ENCODE measurements at places on chromosomes 1 and 21.

DNA sequence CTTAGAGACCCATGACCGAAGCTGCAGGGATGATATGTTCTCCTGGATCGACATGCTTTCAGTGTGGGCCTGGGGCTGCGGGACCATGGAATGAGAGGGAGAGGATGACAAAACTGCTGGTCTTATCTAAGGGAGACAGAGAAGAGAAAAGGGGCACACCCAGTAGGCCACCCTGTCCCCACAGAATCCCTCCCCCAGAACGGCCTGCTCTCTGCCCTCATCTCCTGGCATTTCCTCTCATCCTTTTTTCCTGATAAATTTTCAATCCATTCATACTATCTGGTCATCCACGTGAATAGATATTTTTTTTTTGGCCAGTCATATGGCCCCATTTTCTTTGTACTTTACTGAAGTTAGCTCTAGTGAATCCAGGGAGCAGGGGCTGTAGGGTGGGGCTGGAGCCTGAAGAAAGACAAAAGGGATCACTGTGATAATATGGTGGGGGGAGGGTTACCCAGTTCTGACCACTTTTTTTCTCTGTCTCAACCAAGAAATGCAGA is at the start of gene PKLR:
Gene PKLR (minus strand): TSS at position 97 of the 500 bp plus-strand sequence. CDS start 43 bp downstream, at position 54.
- no peak for DNase-seq

DNA sequence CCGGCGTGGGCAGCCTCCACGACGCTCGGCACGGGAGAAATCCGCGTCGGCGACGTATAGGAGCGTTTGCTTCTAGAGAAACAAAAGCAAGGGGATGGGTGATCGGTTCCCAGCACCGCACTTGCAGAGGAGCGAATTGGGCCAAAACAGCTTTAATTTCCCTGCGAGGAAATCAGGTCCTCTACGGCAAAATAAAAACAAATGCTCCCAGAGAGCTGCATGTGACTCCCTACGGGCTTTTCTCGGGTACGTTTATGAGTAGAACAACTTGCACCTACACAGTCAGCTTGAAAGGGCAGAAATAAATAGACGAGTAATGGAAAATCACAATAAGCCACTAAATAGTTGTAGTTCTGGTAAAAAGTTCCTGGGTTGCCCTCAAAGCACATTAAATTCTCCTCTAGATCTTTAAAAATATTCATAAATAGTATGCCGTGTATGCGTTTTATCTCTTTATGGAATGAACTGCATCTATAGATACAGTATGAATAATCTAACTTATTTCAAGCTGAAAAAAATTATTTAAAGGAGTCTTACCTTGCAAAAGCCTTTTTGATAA is 1.2 kb downstream of the NHLH2 start:
- no peak for DNase-seq

GRCh38 chr21:39851002-39851618 is 16.1 kb upstream of the PCP4 start:
- DNase-seq, result no peak

- no peak for DNase-seq
Measured at GRCh38 chr1:234777856-234778220, 167.9 kb upstream of the IRF2BP2 start.

DNA sequence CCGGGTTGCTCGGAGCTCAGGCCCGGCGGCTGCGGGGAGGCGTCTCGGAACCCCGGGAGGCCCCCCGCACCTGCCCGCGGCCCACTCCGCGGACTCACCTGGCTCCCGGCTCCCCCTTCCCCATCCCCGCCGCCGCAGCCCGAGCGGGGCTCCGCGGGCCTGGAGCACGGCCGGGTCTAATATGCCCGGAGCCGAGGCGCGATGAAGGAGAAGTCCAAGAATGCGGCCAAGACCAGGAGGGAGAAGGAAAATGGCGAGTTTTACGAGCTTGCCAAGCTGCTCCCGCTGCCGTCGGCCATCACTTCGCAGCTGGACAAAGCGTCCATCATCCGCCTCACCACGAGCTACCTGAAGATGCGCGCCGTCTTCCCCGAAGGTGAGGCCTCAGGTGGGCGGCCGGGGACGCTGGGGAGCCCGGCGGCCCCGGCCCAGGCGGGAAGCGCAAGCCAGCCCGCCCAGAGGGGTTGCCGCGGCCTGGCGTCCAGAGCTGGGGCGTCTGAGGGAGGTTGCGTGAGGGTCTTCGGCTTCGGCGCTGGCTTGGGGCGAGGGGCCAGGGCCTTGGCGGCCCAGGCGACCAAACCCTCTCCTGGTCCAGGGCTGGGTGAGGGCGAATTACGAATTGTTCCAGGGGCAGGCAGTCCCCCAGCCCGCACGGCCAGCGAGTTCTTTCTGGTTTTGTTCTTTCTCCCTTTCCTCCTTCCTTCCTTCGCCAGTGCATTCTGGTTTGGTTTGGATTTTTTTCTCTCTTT is 805 bp downstream of the SIM2 start:
- DNase-seq, result no peak

GRCh38 chr1:187842406-187843165 is 1013.8 kb downstream of the PLA2G4A start:
- DNase-seq, result no peak

- DNase-seq, result no peak
Measured at GRCh38 chr1:20110679-20111078, 8.7 kb downstream of the PLA2G2D start.

DNA sequence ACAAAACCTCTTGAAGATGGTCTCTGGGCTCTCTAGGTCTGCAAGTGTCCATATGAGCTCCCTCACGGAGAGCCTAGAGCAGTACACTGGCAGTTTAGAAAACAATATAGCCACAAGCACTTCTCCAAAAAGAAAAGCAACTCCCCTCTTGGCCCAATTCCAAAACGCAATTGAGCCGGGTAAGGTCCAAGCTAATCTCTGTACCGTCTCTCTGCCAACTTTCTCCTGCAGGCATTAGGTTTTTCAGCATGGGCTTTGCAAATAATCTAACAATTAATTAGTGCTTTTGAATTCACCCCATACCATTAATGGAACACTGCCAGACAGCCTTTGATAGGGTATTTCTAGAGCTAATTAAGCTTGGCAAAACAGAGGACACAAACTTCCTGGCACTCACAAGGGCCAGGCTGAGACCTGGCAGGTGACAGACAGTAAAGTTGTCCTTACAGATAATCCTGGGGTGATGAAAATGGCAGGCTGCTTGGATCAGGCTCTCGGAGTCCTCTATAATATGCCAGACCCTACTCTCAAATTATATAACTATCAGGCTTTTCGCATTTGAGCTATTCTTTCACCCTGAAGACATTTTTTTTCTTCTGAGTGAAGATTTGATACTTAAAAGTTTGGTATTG is 39.8 kb downstream of the TGFBR3 start:
- DNase-seq, result peak; percentile 94

- DNase-seq, result peak; percentile 8
Measured at GRCh38 chr1:67850611-67851075, 17.4 kb upstream of the GNG12 start.

DNA sequence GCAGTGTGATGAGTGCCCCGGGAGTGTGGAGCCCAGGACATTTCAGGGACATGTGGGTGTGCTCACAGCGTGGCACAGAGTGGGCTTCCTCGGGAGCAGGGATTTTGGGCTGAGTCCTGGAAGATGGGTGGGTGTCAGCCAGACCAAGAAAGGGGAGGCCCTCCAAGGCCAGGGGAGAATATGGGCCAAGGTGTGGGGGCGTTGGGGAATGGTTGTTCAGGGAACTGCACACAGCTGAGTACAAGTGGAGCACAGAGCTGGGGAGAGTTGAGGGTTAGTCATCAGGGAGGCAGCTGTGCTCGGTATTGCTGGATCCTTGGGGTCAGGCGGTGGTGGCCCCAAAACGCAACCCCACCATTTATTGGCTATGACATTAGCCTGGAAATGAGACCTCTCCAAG is 5.5 kb downstream of the POGK start:
- no peak for DNase-seq

DNA sequence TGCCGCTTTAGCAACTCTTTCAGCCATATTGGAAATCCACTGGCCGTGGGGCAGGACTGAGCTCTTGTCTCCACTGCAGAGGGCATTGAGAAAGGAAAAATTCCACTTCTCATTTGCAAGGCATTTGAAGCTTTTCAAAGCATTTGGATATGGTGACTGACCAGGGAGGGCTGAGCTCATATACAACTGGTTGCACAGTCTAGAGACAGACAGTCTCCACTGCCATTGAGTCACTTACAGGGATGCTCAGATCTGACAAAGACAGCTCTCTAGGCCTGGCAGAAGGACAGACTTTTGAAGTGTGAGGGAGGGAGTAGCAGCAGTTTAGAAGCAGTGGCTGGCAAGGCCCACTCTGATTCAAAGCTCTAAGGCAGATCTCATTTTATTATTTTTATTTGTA is 24.2 kb downstream of the NCF2 start:
- no peak for DNase-seq

GRCh38 chr1:46606255-46606965 is 2.3 kb upstream of the MKNK1 start:
- no peak for DNase-seq

DNA sequence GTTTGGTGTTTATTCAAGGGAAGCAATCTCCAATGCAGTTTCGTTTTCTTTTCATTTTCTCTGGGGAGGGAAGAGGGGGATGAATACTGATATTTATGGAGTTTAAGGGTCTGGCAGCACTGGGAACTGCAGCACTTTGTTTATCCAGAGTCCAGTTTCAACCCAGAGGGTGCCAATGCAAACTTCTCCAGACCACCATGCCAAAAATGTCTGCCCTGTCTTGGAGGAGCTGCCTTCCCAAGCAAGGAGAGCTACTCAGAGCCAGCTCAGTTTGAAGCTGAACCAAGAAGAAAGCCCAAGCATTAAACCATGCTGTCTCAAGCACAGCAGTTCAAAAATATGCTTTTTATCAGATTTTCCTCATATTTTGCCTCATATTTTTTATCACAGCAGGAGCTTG is 589.7 kb downstream of the LMO4 start:
- DNase-seq, result no peak

DNA sequence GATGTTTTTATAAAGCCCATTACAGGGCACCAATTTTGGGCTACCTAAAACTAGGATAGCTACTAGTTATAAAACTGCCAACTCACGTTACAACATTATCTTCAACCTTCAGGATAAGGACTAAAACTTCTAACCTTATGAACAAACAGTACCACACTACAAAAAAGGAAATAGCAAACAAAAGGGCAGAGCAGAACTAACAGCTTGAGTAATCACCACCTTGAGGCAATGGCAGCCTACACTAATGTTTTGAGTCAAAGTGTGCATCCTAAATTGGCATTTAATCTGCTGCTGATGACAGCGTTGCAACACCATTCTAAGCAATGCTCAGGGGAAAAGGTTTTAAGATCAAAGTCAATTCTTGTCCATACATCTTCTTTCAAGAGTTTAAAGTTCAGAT is 27.2 kb downstream of the PTP4A2 start:
- peak; percentile 67 for DNase-seq

GRCh38 chr21:32322676-32323075 is 24.0 kb downstream of the MRAP start:
- no peak for DNase-seq

GRCh38 chr1:8078176-8078671 is 52.1 kb upstream of the ERRFI1 start:
- DNase-seq, result no peak

DNA sequence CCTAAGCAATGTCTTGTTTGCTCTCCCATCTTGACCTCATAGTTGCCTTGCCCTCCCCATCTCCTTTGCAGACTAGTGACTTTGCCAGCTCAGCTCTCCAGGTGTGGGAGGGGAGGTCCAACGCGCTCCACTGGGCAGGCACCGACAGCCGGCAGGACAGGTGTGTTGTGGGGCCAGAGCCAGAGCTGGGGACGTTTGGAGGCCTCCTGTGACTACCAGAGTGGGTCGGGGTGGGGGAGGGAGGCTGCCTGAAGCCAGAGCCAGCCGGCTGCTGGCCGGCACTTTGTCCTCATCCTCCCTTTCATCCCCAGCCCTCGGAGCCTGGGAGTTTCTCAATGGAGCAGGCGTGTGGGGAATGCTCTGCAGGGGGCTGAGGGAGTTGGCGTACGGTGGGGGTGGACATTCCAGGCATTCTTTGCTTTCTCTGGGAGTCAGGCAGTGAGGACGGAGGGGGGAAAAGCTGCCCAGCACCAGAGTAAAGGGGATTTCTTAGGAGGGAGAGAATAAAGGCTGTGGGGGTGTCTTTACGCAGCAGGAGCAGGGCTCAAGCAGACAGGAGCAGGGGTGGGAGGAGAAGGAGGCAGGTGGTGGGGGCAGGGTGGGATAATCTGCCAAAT is 20.2 kb downstream of the NUAK2 start:
- DNase-seq, result peak; percentile 29

DNA sequence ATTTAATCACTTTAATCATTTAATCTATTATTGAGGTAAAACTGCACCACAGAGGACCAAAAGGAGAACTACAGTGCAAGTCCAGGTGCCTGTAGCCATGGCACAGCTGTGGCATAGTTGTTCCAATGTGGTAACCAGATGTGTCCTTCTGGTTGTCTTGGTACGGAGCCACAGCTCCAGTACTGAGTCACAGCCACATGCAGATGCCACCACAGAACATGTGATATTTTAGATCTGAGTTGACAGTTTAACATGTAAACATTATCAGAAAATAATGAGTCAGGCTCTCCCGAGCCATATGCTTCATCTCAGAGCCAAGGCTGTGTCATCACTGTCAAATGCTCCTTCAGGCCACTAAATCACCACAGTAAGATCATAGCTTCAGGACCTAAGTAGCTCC is 56.4 kb upstream of the RGS7 start:
- DNase-seq, result no peak

DNA sequence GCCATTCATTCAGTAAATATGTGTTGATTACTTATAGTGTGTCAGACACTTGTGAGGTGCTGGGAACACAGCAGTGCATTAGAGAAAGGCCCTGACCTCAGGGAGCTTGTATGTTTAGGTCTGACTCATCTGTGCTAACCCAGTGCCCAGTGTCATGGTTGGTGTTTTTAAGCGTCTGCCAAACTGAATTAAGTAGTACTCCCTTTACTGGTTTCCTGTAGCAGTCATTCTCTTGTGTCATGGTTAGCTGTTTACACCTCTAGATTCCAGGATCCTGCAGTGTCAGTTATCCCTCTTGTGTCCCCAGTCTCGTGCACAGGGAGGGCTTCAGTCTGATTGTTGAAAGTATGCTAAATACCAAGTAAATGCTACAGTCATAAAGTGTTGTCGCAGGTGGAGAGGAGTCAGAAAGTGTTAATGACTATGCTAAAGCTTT is 14.2 kb downstream of the UCK2 start:
- DNase-seq, result no peak

DNA sequence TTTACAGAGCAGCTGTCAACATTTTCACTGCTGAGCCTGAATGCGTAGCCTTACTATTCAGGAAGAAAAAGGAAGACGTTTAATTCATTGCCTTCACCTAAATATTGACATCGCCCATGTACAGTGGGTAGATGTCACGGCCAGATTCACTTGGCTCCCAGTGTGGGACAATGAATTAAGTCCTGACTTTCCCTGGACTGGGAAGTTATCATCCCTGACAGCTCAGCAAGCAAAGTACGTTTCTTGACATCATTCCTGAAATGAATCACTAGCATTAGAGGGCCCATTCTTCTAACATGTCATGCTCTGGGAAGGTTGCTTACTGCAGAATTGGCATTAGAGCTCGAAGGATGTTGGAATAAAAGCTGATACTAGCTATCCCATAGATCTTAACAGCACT is 37.8 kb downstream of the LRRC53 start:
- no peak for DNase-seq
